ENCODE measurements at places on chromosomes 16 and 17.

- peak; percentile 83 for DNase-seq
Measured at GRCh38 chr17:65027305-65027704, 29.2 kb downstream of the GNA13 start.

DNA sequence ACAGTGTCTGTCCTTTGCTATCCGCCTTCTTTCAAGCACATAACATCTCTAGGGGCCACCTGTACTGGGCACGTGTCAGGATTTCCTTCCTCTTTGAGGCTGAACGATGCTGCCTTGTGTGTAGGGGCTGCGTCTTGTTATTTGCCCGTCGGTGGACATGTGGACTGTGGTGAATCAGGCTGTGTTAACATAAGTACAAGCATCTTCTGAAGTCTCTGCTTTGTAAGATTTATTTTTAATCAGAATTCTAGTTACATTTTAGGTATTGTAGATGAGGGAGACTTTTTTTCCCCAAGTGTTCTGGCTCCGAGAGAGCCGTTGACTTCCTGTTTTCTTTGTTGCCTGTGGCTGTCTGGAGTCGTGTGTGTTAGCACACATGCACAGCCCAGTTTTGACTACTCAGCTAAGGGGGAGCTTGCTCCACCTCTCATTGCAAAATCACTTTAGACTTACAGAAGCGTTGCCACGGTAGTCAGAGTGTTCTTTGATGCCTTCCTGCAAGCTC, 26.1 kb downstream of the SPG7 start:
- DNase-seq, result peak; percentile 51

- DNase-seq, result no peak
Measured at GRCh38 chr16:9098377-9099090, 7.1 kb downstream of the HAPSTR1 start.

DNA sequence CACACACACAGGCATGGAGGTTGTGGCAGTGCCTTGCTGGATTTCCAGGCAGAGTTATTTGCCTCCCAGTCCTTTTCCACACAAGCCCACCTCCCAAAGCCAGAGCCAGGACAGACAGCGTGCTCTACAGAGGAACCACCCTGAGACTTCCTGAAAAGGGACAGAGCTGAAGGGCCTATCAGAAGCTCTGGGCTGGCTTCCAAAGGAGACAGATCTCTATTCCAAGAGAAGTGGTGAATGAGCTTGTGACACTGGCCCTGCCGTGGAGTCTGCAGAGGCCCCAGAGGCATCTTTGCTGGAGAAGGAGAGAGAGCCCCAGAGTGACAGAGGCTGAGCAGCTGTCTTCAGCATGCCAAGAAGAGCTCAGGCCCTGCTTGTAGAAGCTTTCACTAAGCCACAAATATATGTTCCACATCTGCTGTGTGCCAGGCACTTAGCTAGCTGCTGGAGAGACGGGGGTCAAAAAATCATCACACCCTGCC, 8.3 kb upstream of the LPCAT2 start:
- DNase-seq, result peak; percentile 59

GRCh38 chr17:50037321-50038107, 18.4 kb upstream of the ITGA3 start:
- peak; percentile 66 for DNase-seq

DNA sequence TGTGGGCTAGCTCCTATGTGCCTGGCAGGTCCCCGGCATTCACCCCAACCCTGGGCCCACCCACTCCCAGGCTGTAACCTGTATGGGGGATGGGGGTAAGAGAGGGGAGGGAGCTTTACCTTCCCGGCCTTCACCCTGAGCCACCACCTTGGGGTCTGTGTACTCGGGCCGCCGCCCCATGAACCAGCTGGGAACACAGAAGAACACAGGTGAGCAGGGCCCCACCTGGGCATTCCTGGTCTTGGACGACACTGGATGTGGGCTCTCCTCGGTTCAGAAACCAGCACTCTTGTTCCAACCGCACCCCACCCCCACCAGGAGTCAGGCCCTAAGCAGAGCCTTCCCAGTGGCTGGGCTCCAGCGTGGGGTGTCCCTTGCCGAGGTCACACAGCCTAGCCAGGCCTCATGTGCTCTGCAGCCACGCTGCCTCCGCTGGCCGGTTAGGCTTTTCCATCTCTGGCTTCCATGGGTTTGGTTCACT, 18.8 kb downstream of the B9D1 start:
- no peak for DNase-seq

- peak; percentile 27 for DNase-seq
Measured at GRCh38 chr17:49850772-49851386, 3.0 kb upstream of the TAC4 start.

GRCh38 chr17:6856051-6856450, 24.5 kb upstream of the TEKT1 start:
- no peak for DNase-seq

- no peak for DNase-seq
Measured at GRCh38 chr17:10613775-10614513, 43.2 kb downstream of the MYH3 start.

DNA sequence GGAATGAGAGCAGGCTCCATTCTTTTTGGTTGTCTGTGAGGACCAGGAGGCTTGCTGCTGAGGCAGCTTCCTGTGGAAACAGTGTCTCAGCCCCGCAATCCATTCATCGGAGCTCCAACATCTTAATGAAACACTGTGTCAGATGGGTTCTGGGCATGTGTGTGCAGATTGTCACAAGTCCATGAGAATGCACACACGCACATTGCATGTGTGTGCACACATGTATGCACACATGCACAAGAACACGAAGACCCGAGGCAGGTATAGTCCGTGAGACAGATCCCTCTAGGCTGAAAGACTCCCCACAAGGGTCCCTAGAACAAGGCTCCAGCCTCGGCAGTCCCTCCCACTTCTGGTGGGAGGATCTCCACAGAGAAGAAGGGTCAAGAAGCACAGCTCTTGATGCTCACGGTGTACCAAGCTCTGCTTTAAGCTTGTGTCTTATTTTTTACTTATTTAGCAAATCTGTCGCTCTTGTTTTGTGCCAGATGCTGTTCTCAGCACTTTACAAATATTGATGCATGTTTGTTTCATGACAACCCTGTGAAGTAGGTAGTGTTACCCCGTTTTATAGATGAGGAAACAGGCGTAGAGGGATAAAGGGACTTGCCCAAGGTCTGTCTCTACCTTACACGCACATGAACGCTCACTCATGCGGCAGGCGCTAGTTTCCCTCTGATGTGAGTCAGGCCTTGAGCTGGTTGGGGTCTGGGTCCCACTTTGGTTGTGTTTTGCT, 213.1 kb downstream of the SEC14L1 start:
- DNase-seq, result no peak

GRCh38 chr17:44230140-44230539, 10.7 kb upstream of the UBTF start:
- DNase-seq, result no peak

DNA sequence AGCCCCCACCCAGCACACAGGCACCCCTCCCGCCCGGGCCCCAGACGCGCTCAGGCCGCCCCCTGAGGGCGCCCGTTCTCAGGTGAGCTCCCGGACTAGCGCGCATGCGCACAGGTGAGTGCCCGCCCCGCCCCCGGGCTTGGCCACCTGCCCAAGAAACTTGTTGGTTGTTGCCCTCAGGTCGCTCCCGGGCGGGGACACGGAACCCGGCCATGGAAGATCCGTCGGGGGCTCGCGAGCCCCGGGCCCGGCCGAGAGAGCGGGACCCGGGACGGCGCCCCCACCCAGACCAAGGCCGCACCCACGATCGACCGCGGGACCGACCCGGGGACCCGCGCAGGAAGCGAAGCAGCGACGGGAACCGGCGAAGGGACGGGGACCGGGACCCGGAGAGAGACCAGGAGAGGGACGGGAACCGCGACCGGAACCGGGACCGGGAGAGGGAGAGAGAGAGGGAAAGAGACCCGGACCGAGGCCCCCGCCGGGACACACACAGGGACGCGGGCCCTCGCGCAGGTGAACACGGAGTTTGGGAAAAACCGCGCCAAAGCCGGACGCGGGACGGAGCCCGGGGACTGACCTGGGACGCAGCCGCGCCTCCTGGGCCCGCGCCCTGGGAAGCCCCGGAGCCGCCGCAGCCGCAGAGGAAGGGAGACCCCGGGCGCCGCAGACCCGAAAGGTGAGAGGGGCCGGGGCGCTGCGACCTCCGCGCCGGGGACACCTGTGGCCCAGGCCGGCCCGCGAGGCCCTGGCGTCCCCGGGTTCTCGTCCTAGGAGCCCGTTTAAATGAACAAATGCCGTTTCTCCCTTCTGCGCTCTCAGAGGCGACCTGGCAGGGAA, at the start of gene MARVELD3:
TSS of gene MARVELD3 (plus strand) at position 167 of the 840 bp plus-strand sequence. CDS start at position 213, 46 bp downstream.
- DNase-seq, result no peak

DNA sequence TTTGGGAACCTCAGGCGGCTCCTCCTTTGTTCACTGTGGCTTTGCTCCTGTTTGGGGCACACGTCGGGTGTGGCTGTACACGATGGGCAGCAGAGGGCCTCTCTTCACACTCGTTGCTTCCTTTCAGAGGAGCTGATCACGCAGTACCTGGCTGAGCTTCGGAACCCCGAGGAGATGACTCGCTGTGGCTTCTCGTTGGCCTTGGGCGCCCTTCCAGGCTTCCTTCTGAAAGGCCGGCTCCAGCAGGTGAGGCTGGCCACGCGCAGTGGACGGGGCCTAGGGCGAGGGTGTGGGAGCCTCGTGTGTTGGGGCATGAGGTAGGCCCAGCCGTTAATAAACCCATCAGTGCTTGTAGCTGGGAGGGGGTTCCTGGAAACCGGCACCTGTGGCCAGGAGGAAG, 85.0 kb upstream of the ZNF750 start:
- peak; percentile 10 for DNase-seq

- no peak for DNase-seq
Measured at GRCh38 chr17:74153821-74154430, 49.6 kb upstream of the RPL38 start.

Data from lung microvascular endothelial cell (primary cell).